ENCODE measurements at places on chromosomes 7 and 10. TPM values are rescaled to one million over a fixed set of nuclear protein-coding genes. Genes with fewer than 3 reads are reported as not detected.
A peak's percentile ranks its signal among the peaks of the same experiment; 100 is the strongest.

GRCh38 chr10:33630761-33631160 lies 296.3 kb upstream of the NRP1 start:
- no peak for DNase-seq

Gene MEPCE
- 41.9 TPM for total RNA-seq

Gene PROSER2
- total RNA-seq = 7.3 TPM

Gene YKT6
- 102 TPM for total RNA-seq

GRCh38 chr10:89652806-89653370 lies 7.8 kb upstream of the PANK1 start:
- no peak for DNase-seq

Gene FGFBP3
- 68.2 TPM for total RNA-seq

GRCh38 chr7:129741743-129742213 lies 130.3 kb downstream of the NRF1 start:
- DNase-seq = no peak

- peak; percentile 34 for DNase-seq
Measured at GRCh38 chr10:117175215-117175900, 21.9 kb upstream of the KCNK18 start.

GRCh38 chr7:25029075-25029474 lies 49.1 kb upstream of the OSBPL3 start:
- DNase-seq = no peak

DNA sequence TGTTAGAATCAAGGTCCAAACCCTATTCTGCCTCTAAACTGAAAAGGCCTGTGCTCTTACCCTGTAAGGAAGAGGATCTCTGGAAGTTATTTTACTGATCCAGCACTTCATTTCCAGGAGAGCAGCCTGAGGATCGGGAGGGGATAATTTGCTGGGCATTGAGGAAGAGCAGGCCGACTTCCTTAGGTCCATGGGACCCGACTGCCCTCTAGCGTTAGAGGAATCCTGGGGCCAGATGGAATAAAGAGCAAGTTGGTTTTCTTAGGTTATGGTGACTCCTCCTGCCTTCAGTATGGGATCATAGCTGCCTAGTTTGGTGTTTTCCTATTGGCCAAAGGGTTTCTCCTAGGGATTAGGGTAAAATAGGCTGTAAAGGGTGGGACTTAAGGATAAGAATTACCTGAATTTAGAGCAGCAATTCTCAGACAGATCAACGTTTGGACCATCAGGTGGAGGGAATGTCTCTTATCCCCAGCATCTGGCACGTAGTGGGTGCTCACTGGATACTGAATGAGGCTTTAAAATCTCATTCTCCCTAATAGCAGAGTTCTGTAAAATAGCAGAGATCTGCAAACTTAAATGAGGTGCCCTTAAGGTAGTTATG lies 40.0 kb upstream of the SORBS1 start:
- DNase-seq = peak; percentile 86

DNA sequence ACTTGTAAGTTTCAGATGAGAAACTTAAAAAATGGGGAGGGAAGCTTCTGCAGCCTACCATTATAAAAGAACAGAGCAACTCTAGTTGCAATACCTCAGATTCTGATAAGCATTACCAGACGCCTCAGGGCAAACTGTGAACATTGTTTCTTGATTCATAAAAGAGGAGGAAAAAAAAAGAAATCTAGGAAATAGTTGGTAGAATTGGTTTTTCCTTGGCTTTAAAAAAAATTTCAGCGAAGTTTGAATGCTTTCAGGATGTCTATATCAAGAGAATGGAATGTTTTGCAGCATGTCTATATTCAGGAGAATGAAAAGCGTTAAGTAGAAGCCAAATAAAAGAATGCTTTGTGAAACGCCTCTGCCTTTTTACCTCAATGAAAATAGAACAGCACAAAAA lies 17.5 kb upstream of the ANLN start:
- no peak for DNase-seq

DNA sequence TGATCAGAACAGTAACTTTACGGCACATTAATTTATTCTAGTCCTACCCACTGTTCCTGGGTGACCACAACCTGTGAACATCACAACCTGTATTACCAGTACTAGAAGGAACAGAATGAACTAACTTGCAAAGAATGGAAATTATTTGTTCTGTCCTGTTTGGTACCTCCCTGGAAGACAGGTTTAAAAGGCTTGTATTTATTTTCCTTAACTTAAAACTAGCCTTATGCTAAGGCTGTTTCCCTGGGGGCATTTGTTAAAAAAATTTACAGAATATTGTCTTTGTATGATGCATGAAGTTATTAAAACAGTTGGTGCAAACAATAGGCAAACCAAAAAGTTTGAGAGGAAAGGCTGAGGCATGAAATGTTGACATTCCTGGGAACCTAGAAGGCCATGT lies 132.7 kb downstream of the DNAJC1 start:
- DNase-seq = no peak

DNA sequence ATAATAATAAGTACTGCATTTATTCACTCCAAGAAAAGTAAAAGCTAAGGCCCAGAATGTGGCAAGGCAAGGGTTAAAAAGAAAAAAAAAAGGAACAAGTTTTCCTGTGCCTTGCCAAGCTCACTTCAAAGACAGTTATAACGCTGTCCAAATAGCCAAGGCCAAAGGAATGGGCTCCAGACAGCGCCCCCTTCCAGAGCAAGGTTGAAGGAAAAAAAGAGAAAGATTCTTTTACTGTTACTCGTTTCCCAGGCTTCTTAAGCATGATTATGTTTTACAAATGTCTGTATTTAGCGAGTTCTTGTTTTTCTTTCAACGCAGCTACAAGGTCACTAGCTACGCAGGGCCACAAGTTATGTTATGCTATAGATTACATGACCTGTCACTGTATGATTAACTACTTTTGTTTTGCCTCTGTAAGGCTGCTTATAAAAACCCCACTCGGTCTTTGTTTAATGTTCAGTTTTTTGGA lies 9.1 kb upstream of the EIF4H start:
- peak; percentile 49 for DNase-seq

DNA sequence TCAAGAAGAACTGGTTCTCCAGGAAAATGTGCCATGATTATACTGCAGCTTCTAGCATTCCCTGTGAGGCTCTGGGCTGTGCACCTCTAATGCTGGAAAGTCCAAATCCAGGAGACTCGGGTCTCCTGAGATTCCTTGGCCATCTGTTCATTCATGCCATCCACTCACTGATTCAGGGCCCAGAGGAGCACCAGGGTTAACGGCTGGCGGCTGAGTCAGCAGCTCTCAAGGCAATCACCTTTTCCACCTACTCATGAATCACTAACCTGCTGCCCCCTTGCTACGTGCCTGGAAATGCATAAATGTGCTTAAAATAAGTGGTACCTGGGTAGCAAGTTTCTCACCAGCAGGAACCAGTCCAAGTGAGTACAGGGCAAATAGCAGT lies 132.7 kb downstream of the KCNMA1 start:
- no peak for DNase-seq

DNA sequence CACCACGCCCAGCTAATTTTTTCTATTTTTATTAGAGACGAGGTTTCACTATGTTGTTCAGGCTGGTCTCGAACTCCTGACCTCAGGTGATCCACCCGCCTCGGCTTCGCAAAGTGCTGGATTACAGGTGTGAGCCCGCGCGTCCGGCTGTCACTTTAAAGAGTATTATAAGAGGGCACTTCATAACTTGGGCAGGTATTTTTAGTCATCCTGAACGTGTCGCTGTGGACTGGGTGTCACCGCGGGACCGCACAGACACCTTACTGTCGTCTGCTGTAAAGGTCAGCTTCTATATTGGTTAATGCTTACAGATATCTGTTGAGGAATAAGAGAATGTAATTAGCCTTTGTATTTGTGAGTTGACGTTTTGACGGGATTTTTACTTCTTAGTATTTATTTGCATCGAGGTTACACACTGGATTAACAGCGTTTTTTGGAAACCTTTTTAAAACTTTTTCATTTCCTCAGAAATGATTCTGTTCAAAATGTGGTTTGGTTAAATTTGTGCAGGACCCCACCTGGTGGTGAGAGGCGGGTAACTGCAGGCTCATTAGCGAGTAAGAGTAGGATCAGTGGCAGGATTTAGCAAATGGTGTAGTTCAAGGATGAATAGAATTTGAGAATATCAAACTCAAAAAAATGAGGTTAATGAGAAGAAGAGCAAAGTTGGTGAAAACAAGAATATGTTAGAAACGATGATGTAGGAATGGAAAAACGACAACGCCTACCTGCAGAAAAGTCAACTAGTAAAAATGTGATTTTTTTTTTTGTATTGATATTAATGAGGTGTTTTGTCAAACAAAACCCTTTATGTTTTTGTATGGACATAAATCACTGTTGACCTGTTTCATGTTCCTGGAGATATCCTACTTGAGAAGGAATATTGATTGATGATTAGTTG lies 3.2 kb downstream of the DNAJB6 start:
- peak; percentile 68 for DNase-seq

- DNase-seq = no peak
Measured at GRCh38 chr7:106243893-106244292, 40.9 kb downstream of the NAMPT start.

GRCh38 chr10:77357611-77358310 lies 279.8 kb downstream of the KCNMA1 start:
- no peak for DNase-seq

Gene CTAGE4
- total RNA-seq = 23.3 TPM

GRCh38 chr10:118768041-118768919 lies 13.5 kb upstream of the CACUL1 start:
- no peak for DNase-seq

Gene NPC1L1
- 0.16 TPM for total RNA-seq

Gene TM9SF3
- total RNA-seq = 107 TPM

DNA sequence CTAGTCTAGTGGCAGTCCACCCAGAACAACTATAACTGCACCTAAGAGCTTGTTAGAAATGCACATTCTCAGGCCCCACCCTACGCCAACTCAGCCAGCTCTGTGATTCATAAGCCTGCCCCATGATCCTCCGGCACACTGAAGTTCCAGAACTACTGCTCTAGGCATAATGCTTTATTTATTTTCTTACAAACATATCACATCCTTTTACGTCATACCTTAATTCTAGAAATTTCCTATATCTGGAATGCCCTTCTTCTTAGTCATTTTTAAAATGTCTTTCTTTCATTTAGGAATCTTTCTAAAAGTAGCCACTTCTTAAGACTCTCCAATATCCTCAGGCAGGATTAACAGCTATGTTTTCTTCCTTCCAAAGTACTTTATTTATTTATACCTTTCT lies 480.1 kb downstream of the INHBA start:
- DNase-seq = no peak

Gene RNF32
- total RNA-seq = 1.3 TPM

Gene AASS
- 349 TPM for total RNA-seq

DNA sequence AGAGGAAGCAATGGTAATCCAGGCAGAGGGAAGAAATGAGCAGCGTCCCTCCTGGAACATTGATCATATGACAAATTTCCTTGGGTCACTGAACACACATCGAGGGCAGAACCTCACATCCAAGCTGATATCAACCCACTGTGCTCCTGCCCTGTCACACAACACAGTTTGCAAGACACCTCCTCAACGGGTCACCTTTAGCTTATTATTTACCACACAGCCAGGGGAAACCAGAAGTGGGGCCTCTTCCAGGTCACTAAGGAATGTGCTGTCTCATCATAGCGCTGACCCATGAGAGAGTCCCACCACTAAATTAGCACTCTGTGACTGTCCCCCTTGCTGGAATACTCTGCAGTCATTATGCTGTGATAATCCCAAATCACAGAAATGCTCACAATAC lies 69.7 kb upstream of the PPP1R3C start:
- DNase-seq = no peak

Gene GRM3
- 1.5 TPM for total RNA-seq

DNA sequence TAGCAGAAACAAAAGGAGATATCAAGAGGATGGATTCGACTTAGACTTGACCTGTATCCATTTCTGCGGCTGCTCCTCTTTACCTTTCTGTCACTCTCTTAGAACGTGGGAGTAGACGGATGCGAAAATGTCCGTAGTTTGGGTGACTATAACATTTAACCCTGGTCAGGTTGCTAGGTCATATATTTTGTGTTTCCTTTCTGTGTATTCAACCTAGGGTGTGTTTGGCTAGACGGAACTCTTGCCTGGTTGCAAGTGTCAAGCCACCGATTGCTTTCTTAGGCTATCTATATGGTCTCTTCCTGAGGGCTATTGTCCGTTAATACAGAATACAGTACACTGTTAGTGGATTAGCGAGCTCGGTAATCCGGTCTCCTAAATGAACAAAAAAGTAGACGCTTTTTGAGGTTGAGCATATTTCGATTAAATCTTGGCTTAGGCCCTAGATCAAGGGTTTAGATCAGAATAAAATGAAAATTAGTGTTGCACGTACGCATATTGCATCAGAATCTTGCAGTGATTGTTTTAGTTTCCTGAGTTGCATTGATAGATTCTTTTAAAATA lies 1.2 kb downstream of the PTEN start:
- no peak for DNase-seq

Gene EBLN1
- not detected for total RNA-seq

- DNase-seq = no peak
Measured at GRCh38 chr7:477626-478220, 41.9 kb downstream of the PDGFA start.

GRCh38 chr7:138429577-138430250 lies 30.3 kb upstream of the TRIM24 start:
- DNase-seq = no peak

DNA sequence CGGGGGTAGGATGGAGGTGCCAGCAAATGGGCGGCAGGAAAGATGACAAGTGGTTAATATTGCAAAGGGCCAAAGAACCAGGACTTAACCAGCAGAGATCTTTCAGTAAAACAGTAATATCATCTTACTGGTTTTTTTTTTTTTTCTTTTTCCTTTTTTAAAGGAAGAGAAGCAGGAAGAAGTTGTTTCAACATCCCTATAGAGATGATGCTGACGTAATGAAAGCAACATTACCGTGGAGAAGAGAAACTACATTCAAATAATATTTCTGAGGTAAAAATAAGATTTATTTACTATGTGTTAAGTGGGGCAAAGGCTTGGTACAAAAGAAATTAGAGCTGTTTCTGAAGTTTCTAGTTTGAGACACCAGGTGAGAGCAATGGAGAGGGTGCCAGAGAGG lies 11.0 kb downstream of the MINDY3 start:
- no peak for DNase-seq

GRCh38 chr7:128060018-128060417 lies 28.8 kb upstream of the LRRC4 start:
- no peak for DNase-seq

Gene ARHGEF5
- 104 TPM for total RNA-seq

Gene CDH23
- total RNA-seq = 2.9 TPM

- DNase-seq = no peak
Measured at GRCh38 chr7:20927976-20928375, 141.3 kb upstream of the SP8 start.

GRCh38 chr7:1080252-1080920 lies 7.5 kb upstream of the GPER1 start:
- no peak for DNase-seq

- DNase-seq = peak; percentile 21
Measured at GRCh38 chr7:129801882-129802281, 150.9 kb downstream of the UBE2H start.
